ENCODE measurements at places on chromosomes 5 and 9. TPM values are rescaled to one million over a fixed set of nuclear protein-coding genes. Genes with fewer than 3 reads are reported as not detected.

SOHLH1 gene
- total RNA-seq = not detected

GRCh38 chr5:141637123-141637766 lies 448 bp downstream of the RELL2 start:
- peaks cover 10% of the 10 kb centered on the region for H3K36me3 ChIP-seq
- H3K4me1 ChIP-seq = peaks cover 39% of the 10 kb centered on the region
- H3K27ac ChIP-seq = peak overlapping the region; percentile 71
- DNase-seq = peak; percentile 73
- no peaks in the 10 kb centered on the region for H3K27me3 ChIP-seq

NR2F1 gene
- not detected for total RNA-seq

GRCh38 chr5:175861337-175862130 lies 9.8 kb upstream of the CPLX2 start:
- no peak overlapping the region for H3K27ac ChIP-seq
- no peaks in the 10 kb centered on the region for H3K36me3 ChIP-seq
- no peak overlapping the region for H3K4me3 ChIP-seq
- DNase-seq = no peak
- peaks cover 18% of the 10 kb centered on the region for H3K27me3 ChIP-seq

STK32A gene
- total RNA-seq = not detected

- H3K27ac ChIP-seq = no peak overlapping the region
- DNase-seq = no peak
- no peak overlapping the region for H3K4me3 ChIP-seq
- H3K36me3 ChIP-seq = peaks cover 12% of the 10 kb centered on the region
Observed at GRCh38 chr5:113081091-113081839, 104.7 kb downstream of the DCP2 start.

DNA sequence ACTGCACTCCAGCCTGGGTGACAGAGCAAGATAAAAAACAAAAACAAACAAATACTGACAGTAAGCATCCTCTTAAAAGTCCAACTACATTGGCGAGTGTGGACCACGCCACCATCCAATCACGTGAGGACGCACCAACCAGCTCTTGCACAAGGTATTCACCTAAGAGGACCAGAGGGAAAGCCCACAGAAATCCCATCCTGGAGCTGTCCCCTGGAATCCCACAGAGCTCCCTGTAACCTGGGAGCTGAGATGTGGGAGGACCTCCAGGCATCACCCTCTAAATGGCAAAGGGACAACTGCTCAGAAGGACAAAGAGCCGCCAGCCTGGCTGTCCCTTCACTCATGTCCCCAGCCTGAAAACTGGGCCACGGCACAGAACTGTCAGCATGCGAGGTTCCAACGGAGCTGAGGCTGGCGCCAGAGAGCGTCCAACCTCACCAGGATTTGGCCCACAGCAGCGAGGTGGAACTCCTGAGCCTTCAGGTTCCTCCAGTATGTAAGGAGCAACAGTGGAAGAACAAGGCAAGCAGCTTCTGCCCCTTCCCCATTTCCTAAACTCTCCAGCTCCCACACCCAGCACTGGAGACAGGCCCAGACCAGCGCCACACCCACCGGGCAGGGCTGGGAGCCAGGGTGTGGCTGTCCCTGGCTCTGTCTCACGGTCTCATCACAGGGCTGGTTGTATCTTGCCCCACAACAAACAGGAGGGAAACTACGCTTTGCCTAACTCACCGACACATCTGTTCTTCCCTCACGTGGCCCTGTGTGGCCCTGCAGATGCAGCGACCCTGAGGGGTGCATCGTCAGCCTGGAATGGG lies 15.2 kb downstream of the IPPK start:
- peaks cover 2% of the 10 kb centered on the region for H3K4me1 ChIP-seq
- H3K27me3 ChIP-seq = no peaks in the 10 kb centered on the region
- no peak overlapping the region for H3K27ac ChIP-seq
- no peak overlapping the region for H3K4me3 ChIP-seq

IDNK gene
- 5.1 TPM for total RNA-seq

- H3K4me3 ChIP-seq = no peak overlapping the region
- H3K36me3 ChIP-seq = no peaks in the 10 kb centered on the region
- peaks cover 17% of the 10 kb centered on the region for H3K27me3 ChIP-seq
- no peak for DNase-seq
- H3K4me1 ChIP-seq = no peaks in the 10 kb centered on the region
- H3K27ac ChIP-seq = no peak overlapping the region
Observed at GRCh38 chr5:135480511-135480910, 28.4 kb upstream of the TIFAB start.

DNA sequence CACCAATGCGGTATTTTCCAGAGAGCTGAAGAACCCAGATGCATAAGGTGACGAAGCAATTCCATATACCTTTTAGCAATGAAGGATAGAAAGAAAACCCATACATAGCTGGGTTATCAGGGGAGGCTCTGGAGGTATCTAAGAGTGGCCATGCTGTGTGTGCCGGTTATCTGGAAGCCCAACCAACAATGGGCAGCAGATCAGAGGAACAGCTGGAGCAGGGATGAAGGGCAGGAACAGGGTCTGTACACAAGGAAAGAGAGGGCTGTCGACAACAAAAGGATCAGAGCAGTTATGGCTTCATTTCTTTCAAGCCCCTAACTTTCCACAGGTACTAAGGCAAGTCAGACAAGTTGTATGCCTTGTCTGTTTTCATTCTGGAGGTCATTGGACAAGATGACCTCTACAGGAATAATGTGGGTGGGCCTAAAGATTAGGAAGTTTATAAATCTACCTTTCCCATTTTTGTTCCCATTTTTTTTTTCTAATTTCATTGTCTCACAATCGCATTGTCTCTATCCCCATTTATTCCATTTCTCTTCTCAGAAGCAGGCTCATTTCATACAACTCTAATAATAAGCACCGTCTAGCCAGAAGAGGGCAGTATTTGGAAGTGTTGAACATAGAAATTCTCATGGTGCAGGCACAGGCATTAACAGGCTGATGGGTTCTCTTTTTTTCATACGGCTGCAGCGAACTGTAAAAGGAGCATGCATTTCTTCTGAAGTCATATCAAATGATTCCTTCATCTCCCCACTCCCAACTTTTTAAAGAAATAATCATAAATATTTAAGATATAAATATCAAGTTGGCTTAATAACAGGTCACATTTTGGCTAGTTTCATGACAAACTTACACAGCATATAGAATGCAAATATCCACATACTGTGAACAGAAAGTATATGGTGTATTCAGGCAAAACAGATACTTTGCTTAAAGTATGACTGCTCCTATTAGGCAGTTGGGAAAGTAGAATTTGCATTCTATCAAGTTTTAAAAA lies 63.5 kb downstream of the ZNF474 start:
- no peak overlapping the region for H3K4me3 ChIP-seq
- H3K4me1 ChIP-seq = no peaks in the 10 kb centered on the region
- no peaks in the 10 kb centered on the region for H3K27me3 ChIP-seq
- H3K36me3 ChIP-seq = no peaks in the 10 kb centered on the region
- H3K27ac ChIP-seq = no peak overlapping the region

DNA sequence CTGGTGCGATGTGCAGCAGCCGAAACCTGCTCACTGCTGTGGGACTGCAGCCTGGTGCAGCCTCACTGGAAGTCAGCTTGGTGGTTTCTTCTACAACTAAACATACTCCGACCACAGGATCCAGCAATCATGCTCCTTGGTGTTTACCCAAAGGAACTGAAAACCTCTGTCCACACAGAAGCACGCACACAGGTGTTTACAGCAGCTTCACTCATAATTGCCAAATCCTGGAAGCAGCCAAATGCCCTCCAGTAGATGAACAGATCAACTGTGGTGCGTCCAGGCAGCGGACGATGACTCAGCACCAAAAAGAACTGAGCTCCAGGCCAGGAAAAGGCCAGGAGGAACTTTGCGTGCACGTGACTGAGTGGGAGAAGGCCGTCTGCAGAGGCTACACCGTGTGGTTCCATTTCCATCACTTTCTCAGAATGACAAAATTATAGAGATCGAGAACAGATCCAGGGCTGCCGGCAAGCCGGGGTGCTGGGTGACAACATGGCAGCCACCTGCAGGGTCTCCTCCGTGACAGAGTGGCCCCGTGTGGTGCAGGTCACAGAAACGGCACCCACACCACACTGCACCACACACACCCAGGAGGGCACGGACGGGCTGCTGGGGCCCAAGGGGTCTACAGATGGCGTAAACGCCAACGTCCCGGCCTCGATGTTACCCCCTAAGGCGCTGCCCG lies 23.1 kb upstream of the NSMF start:
- H3K27me3 ChIP-seq = no peaks in the 10 kb centered on the region
- no peak for DNase-seq
- no peaks in the 10 kb centered on the region for H3K4me1 ChIP-seq
- no peaks in the 10 kb centered on the region for H3K36me3 ChIP-seq
- H3K4me3 ChIP-seq = peak overlapping the region; percentile 20

GRCh38 chr9:82488313-82489200 lies 500.0 kb downstream of the SPATA31D1 start:
- H3K4me3 ChIP-seq = no peak overlapping the region
- no peaks in the 10 kb centered on the region for H3K27me3 ChIP-seq
- H3K4me1 ChIP-seq = no peaks in the 10 kb centered on the region

DNA sequence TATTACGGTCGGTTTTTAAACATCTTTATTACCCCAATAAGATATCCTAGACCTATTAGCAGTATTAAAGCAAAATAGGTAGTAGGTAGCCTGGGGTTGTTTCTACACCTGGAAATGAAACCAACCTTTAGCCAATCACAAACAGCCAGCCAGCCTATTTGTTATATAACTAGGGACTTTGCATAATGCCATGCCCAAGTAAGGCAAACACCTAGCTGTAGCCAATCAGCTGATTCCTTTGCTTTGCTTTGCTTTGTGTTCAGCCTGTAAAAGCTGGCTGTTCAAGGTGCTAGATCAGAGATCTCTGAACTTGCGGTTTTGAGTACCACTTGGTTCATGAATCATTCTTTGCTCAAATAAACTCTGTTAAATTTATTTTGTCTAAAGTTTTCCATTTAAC lies 46.5 kb upstream of the SETD9 start:
- DNase-seq = no peak
- no peak overlapping the region for H3K27ac ChIP-seq
- H3K4me3 ChIP-seq = no peak overlapping the region
- H3K36me3 ChIP-seq = peaks cover 5% of the 10 kb centered on the region
- no peaks in the 10 kb centered on the region for H3K4me1 ChIP-seq

DNA sequence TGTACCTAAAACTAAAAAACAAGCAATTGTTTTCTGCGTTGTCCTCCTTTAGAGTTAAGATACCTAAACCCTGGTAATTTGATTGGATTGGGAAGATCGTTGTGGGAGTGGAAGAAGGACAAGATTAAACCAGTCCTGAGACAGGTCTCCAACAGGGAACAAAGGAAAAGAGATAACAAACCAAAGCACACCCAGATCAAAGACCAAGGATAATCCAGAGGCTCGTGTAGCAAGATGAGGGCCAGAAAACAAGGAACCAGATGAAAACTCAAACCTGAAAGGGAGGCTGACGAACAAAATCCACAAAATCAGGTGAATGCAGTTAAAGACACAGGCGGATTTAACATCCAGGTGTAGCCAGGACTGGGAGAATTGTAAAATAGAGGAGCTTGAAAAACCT lies 618.1 kb downstream of the SLCO4C1 start:
- no peaks in the 10 kb centered on the region for H3K36me3 ChIP-seq
- no peak overlapping the region for H3K27ac ChIP-seq
- DNase-seq = no peak
- no peaks in the 10 kb centered on the region for H3K27me3 ChIP-seq
- H3K4me3 ChIP-seq = no peak overlapping the region

IL17B gene
- total RNA-seq = not detected

- peaks cover 3% of the 10 kb centered on the region for H3K4me1 ChIP-seq
- peaks cover 1% of the 10 kb centered on the region for H3K36me3 ChIP-seq
- no peak overlapping the region for H3K4me3 ChIP-seq
- no peak for DNase-seq
Observed at GRCh38 chr5:67426961-67427849, 230.6 kb upstream of the CD180 start.

TSSK1B gene
- total RNA-seq = not detected

C5orf58 gene
- total RNA-seq = not detected

DNA sequence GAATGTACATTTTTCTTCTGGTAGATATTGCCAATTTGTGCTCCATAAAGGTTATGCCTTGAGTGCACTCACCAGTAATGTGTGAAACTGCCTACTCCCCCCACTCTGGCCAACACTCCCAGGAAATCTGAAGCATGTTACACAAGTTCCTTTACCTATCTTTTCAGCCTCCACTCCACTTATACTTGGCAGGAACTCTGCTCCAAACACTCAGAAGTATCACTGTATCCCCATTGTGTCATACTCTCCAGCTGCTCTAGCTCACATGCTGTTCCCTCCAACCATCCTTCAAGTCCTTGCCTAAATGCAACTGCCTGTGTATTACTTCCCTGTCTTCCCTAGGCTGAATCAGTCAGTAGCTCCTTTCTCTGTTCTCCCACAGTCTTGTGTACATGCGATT lies 28.3 kb downstream of the POU4F3 start:
- no peaks in the 10 kb centered on the region for H3K4me1 ChIP-seq
- H3K27ac ChIP-seq = no peak overlapping the region
- H3K27me3 ChIP-seq = peaks cover 36% of the 10 kb centered on the region
- H3K36me3 ChIP-seq = no peaks in the 10 kb centered on the region
- no peak overlapping the region for H3K4me3 ChIP-seq
- no peak for DNase-seq

ST8SIA4 gene
- 127 TPM for total RNA-seq

AQP7 gene
- total RNA-seq = not detected
